ENCODE measurements at places on chromosomes 2 and 18. TPM values are rescaled to one million over a fixed set of nuclear protein-coding genes. Genes with fewer than 3 reads are reported as not detected.

RBM43 gene
- 1.6 TPM for total RNA-seq

- DNase-seq = no peak
Measured at GRCh38 chr18:10784596-10785202, 258.9 kb downstream of the NAPG start.

DNA sequence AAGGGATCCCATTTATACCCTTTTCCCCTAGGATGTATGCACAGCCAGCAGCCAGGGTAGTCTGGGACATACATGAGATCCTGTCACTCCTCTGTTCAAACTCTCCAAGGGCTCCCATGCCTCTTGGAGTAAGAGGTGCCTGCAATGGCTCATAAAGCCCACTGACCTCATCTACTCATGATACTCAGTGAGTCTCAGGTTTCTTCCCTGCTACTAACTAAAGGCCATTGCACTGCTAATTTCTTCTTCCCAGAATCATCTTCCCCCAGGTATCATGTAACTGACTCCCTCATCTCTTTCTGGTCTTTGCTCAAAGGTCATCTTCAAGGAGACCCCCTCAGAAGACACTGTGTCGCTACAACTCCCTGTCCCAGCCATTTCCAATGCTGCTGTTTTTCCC lies 68.2 kb downstream of the CCBE1 start:
- DNase-seq = no peak

DNA sequence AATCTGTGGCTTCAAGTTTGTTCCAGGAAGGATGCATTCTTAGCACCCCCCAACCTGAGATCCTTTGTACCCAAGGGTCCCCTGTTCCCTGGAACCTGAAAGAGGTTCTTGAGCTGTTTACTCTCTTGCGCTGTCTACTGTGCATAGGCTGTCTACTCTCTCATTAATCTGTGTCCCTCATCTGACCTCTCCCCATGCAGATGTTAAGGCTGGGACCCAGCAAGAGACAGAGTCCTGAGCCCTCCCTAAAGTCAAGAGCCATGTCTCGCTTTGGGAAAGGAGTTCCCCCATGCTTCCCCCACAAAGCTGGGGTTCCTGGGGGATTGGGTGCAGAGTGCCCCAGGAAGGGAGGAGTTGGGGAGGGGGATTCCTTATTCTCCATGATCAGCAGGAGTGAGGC lies 312.9 kb downstream of the CYP26B1 start:
- DNase-seq = no peak

GRCh38 chr2:86800856-86801567 lies 10.3 kb upstream of the CD8A start:
- no peak for DNase-seq

DNA sequence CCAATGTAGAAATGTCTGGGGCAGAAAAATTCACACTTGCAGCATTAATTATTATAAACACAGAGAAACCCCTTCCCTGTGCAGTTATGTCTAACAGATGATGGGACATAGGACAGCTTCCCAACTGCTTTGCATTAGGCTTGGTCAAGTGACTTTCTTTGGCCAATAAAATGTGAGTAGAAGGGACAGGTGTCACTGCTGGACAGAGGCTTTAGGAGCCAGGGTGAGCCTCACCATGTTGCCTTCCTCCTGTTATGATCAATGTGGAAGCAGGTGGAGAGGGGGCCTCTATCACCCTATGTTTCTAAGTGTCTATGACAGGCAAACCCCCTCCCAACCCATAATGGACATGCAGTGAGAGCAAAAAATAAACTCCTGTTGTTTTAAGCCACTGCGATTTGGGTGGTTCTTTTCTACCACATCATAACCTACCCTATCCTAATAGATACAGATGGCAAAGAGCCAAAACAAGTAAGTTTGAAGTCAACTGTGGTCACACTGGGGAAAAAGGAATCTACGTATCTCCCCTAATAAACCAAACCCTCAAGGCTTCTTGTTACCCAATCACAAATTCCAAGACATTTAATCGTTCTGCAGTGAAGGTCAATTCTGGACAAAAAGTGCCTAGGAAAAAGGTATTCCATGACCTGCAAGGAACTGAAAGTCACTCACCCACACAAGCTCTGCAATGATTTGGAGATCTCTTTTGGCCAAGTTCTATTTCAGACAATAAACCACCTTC lies 28.6 kb upstream of the POU3F3 start:
- DNase-seq = no peak

DNA sequence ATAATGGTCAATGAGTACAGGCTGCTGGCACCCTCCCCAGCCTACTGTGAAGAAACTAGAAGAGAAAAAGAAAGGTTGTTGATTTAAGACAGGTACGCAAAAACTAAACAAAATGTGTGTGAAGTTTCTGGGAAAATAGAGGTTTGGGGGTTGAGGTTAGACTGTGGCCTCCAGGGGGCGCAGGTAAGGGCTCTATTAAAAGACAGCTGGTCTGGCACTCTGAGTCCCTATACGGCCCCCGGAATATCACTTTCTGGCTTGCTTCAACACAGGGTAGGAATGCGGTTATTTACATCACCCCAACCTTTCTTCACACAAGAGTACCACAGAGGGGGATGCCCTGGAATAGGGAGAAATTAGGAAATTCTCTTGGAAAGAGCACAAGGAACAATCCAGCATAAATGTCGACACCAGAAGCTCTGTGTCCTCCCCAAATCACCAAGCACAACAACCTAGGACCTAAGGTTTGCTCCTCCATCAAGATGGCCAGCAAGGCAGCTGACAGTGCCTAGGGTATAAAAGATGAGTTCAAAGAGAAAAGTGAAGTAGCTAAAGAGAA lies 480.8 kb upstream of the KLHL29 start:
- DNase-seq = no peak

All from right atrium auricular region (tissue), 2 donors.